Body of pancreas (tissue), 4 donors: ENCODE measurements at places on chromosomes 7 and 10. TPM values are rescaled to one million over a fixed set of nuclear protein-coding genes. Genes with fewer than 3 reads are reported as not detected.
A peak's percentile ranks its signal among the peaks of the same experiment; 100 is the strongest.

DNA sequence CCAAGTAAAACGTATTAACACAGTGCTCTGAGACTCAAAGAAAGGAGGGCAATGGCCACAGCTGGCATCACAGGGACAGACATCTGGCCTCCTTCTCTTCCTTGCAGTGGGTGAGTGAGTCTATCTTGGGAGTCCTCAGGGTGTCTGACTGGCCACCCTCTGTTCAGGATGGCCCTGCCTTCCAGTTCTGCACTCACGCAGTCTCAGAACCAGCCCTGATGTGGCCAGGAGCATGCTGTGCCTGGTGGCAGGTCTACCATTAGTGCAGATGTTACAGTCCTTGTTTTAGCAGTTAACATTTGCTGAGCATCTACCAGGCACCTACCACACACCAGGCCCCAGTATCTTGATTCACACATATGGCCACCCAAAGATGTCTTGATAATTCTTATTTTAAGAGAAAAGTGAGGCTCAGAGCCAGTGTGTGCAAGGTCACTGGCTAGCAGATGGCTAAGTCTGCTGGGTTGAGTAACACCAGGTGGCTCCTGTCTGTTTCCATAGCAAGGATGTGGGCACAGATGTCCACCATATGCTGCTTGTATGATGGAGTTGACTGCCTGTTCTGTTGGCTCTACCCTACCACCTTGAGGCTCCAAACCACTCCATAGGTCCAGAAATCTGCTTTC lies 23.2 kb upstream of the ARHGAP22 start:
- no peak for DNase-seq

DNA sequence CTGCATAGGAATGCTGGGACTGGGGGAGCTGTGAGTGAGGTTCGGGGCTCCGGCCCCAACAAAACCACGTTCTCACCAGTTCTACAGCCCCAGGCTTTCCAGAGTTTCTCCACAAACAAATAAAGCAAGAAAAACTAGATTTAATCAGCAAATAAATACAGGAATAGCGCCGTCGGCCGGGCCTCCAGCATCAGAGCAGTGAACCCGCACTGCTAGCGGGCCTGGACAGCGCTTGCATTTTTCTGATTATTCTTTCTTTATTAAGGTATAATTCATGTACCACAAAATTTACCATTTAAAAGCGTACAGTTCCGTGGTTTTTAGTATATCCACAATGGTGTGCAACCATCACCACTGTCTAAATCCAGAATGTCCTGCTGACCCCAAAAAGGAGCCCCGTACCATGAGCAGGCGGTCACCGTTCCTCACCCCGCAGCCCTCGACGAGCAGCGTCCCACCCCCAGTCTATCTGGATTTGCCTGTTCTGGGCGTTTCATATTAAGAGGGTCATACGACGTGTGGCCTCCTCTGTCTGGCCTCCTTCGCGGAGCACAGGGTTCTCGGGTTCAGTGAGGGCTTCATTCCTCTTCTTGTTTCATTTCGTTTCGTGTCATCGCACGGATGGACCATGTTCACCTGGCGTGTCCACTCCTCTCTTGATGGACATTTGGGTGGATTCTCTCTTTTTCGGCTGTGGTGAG lies 35.5 kb upstream of the FOXL3 start:
- DNase-seq, result no peak

DNA sequence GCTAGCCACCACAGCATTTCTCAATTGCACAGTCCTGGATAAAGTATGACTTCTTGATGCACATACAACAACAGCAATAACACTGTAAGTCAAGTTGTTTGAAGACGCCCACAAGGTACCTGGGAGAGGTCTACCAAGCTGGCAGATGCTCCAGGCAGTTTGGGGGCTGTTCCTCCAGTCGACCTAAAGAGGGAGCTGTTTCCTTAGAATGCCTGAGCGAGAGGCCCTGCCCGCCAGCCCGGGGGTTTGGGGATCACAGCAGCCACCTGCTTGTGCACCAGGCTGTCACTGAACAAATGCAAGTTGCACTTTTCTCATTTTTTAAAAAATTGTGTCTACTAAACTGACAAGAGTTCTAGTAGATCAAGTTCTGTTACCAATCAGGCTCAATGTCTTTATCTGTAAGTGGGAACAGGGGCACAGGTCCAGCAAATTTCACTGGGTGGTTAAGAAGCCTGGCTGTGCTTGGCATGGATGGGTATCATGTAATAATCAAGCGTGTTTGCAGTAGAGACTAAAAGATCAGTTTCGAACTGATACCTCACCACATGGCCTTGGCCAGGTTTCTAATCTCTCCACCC lies 193.8 kb upstream of the ADO start:
- peak; percentile 25 for DNase-seq

PDK4 gene
- 234 TPM for total RNA-seq

GRCh38 chr7:129643550-129644170 lies 32.1 kb downstream of the NRF1 start:
- no peak for DNase-seq

DNA sequence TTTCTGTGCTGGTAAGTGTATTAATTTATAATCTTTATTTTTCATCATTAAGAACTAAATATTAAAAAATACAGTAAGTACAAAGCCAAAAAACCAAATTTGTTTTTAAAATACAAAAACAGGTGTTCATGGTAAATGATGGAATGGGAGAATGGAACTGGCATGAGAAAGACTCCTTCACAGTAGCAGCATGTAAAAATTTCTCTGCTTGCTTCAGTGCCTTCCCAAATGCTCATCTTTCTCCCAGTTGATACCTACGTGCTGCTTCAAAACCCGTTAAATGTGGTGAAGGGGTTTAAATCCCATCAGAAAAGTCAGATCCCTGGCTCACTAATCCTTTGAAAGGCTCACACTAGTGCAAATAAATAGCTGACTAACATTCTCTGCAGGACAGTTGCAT lies 4.2 kb downstream of the RNF133 start:
- no peak for DNase-seq

- DNase-seq, result no peak
Measured at GRCh38 chr7:131897016-131897789, 340.8 kb upstream of the PODXL start.

- DNase-seq, result no peak
Measured at GRCh38 chr7:29620556-29620930, 56.9 kb downstream of the PRR15 start.

GRCh38 chr10:124160176-124160575 lies 66.8 kb upstream of the CHST15 start:
- no peak for DNase-seq

DNA sequence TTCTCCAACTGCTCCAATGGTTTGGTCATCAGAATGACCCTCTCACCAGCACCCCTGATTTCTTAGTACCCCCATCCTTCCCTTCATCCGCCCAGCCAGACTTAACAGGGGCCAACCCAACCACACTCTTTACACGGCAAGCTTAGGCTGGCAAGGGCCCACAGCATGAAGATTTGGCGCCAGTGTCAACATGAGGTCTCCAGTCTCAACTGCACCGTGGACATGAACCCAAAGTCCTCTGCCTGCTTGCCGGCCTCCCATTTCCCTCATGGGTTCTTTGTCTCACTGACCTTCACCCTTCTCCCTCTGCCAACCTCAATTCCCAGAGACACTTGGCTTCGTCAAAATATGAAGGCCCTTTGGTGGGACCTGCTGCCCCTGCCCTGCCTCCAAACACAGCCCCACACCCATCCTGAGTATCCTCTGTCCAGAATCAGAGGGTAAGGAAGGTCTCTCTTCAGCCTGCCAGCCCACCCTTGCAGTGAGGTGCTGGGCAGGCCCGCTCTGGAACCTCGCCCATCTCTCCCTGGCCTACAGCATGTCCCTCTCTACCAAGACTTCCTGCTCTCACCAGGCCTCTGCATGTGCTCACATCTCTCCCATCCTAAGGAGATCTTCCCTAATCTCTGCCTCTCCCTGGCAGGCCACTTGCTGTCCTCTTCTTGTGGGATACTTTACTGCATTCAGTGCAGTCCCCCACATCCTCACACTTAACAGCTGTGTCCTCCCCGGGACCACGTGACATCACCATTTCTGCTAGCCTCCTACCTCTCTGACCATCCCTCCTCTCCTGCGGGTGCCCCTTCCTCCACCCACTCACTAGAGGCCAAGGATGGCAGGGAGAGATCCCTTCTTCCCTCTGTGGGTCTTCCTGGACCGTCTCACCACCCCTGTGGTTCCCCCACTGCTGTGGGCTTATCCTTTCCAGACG lies 91.7 kb upstream of the ZMIZ1 start:
- DNase-seq, result no peak

DNA sequence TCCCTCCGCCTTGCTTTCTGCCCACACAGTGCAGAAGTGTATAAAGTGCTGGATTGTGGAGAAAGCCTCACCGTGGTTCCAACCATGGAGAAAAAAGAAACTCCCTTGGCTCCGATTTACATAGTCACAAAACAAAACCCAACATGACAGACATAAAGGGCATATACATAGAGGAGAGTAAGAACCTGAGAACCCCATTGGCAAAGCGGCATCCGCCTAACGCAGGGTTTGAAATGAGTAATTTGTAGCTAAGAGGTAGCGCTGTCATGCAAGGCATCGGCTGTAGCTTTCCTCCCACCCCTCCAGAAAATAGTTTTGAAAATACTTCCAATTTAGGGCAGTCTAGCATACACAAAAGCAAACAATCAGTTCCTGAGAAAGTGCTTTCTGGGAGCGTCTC lies 126.0 kb upstream of the NRBF2 start:
- DNase-seq, result no peak

GRCh38 chr7:21939858-21940372 lies 5.8 kb downstream of the CDCA7L start:
- DNase-seq, result no peak

TACR2 gene
- total RNA-seq, result not detected

DNA sequence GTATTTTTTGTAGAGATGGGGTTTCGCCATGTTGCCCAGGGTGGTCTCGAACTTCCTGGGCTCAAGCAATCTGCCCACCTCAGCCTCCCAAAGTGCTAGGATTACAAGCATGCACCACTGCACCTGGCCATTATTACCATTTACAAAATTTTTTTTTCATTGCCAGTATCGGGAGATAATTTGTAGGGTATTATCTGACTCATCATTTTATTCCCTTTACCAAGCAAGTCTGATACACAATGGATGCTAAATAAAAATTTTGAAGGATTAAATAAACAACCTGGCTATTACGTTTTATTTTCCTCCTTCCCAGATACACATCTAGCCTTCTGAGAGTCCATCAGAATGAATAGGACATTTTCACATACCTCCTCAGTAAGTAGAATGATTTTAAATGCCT lies 38.1 kb upstream of the CPN1 start:
- no peak for DNase-seq

GRCh38 chr7:78441737-78442136 lies 643.2 kb downstream of the PHTF2 start:
- DNase-seq, result no peak

DNA sequence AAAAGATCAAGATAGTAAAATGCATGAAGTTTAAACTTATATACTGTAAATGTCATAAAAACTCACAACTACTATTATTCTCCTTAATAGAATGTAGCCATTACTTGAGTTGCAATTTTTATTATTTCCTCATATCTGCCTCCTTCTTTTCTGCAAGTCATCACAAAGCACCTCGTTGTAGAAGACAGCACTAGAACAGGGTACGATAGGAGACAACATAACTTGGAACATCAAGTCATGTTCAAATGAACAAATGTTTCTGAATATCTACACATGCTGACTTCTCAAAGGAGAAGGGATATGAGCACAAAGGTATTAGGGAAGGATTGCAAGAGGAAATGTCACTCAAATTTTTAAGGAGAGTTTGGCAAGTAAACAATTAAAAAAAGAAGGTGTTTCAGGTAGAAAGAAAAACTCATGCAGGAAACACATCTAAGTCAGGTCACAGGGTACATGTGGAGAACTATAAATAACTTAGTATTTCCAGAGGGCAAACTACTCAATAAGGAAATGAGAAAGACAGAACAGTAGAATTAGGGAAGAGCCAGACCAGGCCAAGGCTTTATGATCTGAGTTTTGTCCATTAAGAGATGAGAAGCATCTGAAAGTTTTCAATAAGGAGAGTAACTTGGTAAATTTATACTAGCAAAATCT lies 186.7 kb downstream of the CRPPA start:
- DNase-seq, result no peak

RAPGEF5 gene
- 151 TPM for total RNA-seq

AQP1 gene
- 204 TPM for total RNA-seq

GRCh38 chr10:99369126-99369525 lies 40.0 kb downstream of the CNNM1 start:
- DNase-seq, result no peak

GRCh38 chr10:34689053-34689452 lies 126.0 kb downstream of the PARD3 start:
- peak; percentile 19 for DNase-seq

- peak; percentile 25 for DNase-seq
Measured at GRCh38 chr7:81190997-81191768, 272.3 kb upstream of the SEMA3C start.

DNA sequence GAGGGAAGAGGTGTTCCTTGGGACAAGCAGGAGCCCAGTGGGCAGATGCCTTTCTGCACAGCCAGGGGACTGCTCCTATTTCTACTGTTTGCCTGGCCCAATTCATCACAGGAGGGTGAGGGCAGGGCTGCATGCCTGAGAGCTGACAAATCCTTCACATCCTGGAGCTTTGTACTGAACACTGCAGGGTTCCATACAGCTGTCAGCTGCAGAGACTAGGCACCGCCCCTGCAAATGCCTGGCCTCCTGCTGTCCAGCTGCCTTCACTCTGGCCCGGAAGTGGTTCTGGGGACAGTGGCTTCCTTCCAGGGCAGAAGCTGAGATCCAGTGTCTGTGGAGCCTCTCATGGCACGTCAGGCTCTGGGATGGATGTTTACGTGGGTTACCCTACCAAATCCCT lies 470.7 kb downstream of the DNAJB6 start:
- DNase-seq, result no peak

DNA sequence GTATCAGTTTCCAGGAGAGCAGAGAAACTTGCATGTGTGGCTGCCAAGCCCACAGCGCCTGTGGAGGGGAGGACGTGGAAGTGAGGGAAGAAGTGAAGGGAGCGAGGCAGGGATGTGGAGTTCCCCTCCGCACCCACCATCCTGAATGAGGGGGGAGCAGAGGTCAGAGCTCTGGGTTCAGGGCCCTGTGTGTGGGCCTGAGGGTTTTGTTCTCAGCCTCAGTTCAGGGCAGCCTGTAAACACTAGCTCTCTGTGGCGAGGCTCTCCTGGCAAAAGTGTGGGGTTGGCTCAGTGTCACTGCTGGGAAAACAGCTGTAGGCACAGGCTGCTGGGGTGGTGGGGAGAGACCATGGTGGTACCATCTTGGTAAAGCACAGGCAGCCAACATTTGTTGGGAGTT lies 108.4 kb downstream of the C10orf105 start:
- no peak for DNase-seq

- DNase-seq, result no peak
Measured at GRCh38 chr10:21531164-21531563, 2.9 kb upstream of the MLLT10 start.

GRCh38 chr7:47763063-47763974 lies 181.4 kb upstream of the TNS3 start:
- no peak for DNase-seq

GRCh38 chr7:155202106-155202871 lies 95.4 kb upstream of the INSIG1 start:
- DNase-seq, result no peak

GRCh38 chr10:35574924-35575352 lies 30.2 kb upstream of the GJD4 start:
- no peak for DNase-seq
